Breast epithelium (tissue), 4 donors: ENCODE measurements at places on chromosomes 1 and 21. TPM values are rescaled to one million over a fixed set of nuclear protein-coding genes. Genes with fewer than 3 reads are reported as not detected.

DNA sequence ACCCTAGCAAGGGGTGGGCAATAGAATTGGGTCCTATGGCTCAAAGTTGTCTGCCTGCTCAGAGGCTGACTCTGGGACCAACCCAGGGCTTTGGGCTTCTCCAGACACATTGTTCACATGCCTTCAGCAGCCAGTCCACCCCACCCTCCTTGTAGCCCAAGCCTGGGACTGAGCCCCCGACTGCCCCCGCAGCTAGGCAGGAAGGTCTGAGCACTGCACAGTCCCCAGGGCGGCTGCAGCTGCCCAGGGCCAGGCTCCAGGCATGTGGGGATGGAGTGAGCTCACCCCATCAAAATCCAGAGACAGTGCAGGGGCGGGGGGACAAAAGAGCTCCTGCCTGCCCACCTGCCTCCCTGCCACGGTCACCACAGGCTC lies 35.6 kb downstream of the HSPG2 start:
- no peak for DNase-seq

The C1orf167 gene
- 1.3 TPM for total RNA-seq

The SLC25A44 gene
- total RNA-seq = 10.7 TPM

DNA sequence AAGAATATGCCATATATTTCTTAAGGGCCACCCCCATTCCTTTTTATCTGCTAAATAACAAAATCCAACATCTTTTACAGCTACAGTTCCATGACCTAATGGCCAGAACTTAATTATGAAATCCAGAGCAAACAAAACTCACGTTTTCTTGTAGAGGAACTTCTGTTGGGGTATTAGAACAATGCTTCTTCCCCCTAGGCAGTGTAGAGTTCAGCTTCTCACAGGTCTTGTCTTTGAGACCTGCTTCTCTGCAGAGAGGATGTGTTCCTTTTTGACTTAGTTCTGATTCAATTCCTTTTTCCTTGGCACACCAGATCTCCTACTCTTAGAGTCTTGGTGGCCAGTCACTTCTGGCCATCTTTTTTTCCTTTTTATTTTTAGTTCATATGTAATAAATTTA lies 22.2 kb downstream of the VAV3 start:
- no peak for DNase-seq

- no peak for DNase-seq
Measured at GRCh38 chr1:230861970-230862595, 6.2 kb downstream of the C1orf198 start.

The AIM2 gene
- 0.32 TPM for total RNA-seq

DNA sequence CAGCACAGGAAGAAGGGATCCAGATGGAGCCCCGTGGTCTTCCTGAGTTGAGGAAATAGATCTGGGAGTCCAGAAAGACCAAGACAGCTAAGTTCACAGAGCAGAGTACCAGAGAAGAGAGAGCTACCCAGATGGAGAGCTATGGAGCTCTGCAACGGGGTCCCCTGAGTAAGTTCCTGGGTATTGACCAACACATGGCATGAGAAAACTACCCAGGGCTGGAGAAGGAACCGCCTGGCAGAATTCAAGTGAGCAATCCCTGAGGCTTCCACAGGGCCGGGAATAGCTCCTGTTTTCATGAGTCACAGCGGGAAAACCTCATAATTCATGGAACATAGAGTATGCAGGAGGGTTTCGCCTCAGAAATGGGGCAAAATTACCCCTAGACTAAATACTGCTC lies 19.7 kb downstream of the STPG1 start:
- DNase-seq = no peak

DNA sequence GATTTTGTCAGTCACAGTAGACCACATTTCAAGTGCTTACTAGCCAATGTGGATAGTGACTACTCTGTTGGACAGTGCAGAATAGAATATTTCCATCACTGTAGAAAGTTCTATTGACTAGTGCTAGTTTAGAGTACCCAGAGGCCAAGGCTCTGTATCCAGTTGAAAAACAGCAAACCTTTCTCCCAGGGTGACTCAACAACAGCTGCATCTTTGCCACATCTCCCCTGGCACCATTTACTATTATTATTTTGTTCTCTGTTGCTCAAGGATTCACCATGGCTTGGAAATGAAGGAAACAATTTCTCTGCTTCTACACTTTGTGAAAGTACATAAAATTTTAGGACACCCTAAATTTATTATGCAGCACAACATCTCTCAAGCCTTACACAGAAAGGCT lies 85.3 kb upstream of the WDR26 start:
- DNase-seq = no peak

GRCh38 chr1:55358581-55358980 lies 143.4 kb upstream of the USP24 start:
- no peak for DNase-seq

DNA sequence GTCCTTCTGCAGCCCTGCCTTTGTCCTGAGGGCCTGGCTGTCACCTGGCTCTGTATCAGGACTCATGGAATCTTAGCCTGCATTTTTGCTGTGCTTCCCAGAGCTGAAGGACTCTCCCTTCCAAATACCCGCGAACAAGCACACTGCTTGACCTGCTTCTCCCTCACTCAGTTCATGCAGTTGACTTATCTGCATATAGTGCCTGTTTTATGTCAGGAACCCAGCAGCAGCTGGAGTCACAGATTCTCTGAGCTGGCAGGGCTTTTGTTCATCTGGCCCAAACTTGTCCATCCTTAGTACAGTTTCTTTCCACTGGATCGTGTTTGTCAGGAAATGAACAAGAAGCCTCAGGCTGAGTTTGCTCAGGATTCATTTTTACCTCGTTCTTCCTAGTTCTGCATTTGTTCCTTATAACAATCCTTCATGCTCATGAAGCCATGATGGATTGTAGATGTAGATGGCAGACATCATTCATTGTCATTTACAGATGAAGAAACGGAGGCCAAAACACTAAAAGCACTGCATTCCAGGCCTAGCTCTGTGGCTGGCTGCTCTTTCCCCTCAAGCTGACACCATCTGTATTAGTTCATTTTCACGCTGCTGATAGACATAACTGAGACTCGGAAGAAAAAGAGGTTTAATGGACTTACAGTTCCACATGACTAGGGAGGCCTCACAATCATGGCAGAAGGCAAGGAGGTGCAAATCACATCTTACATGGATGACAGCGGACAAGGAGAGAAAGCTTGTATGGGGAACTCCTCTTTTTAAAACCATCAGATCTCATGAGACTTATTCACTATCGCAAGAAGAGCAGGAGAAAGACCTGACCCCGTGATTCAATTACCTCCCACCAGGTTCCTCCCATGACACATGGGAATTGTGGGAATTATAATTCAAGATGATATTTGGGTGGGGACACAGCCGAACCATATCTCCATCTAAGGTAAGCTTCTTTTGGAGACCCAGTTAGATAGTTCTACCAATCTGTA lies 150.9 kb downstream of the HIVEP3 start:
- DNase-seq = peak; percentile 54

DNA sequence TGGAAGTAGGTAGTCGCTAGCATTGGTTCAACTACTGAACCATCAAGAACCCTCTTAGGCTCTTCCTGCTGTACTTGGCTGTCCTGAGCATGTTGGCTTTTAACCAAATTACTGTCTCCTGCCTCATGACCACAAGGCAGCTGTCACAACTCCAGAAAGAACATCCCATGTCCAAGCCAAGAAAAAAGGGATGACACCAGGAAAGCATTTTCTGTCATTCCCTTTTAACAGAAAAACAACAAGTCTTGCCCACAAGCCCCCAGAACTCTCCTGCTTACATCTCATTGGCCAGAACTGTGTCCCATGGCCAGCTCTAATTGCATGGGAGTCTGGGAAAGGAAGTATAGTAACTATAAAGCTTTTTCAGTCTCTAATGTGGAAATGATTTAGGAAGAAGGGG lies 2.4 kb upstream of the RNU5D-1 start:
- peak; percentile 45 for DNase-seq

- no peak for DNase-seq
Measured at GRCh38 chr21:14602382-14602958, 56.4 kb upstream of the SAMSN1 start.

DNA sequence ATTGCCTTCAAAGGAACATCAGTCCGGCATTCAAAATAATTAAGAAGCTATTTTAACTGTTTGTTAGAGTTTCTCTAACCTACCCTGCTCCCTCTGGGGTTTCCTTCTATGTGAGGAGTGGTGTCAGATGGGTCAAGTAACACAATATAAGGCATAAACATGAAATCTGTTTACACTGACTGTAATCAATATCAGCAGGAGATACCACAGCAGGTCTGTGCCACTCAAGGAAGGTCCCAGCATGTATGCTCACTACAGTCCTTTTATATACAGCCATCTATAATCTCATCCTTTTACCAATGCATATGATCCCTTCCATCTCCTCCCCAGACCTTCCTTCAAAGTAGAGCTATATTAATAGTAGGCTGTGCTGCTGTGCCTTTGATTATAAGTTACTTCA lies 25.4 kb downstream of the EEIG2 start:
- DNase-seq = no peak

DNA sequence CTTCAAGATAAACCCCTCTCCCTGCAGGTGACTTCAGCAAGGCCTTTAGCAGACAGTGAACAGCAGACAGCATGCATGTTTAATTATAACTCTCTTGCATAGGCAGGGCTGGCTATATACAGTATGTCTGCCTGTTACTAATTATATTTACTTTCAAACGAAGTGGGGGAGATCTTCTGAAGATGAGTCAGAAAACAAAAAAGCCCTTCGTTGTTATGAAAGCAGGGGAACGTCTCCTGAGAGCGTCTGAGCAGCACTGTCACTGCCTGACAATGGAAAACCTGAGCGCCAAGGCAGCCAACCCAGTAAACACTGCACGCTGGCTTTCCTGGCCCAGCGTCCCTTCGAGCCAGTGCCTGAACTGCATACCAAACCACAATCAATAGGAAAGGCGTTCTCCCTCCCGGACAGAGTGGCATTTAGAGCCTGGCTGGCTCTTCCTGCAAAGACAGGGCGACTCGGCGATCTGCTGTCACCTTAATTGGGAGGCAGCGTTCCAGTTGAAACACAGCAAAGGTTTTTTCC lies 54.1 kb downstream of the TOMM20 start:
- peak; percentile 86 for DNase-seq

The NBPF6 gene
- total RNA-seq = 0.59 TPM

DNA sequence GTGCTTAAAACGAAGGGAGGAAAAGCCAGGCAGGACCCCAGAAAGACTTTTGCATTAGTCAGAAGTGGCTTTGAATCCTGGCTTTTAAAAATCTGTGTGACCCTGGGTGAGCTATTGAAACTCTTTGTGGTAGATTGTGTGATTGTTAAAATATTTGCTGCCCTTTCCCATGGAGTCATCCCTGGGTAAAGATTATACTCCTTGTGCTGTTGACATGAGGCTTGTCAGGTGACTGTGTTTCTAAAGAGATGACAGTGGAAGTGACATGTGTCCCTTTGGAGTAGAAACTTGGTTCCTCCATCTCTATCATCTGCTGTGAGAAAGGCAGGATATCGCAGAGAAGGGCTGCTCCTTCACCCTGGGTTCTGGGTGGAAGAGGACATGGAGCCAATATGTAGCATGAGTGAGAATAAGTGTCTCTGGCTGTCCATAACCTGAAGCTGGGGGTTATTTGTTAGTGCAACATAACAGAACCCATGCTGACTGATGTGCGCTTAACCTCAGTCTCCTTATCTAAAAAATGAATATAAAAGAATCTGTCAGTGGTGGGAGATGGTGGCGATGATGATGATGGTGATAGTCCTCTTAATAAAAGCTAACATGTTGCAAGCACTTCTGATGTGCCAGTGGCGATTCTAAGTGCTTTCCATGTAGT lies 187.6 kb downstream of the RHOU start:
- DNase-seq = no peak

DNA sequence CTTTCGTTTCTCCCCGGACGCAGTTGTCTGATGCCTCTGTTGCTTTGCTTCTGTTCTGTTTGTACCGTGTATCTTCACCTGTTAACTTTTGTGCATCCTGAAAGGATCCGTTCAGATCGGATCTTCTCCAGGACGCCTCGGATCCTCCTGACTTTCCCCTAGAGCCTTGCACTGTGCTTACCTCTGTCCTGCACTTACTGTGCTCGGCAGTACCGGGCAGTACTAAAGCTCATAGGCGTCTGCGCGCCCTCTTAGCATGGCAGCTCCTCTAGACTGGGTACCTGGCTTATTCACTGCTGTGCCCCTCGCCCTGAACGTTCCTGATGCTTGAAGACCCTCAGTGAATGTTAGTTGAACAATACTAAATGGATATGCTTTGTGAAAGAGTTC lies 934 bp downstream of the SCP2 start:
- no peak for DNase-seq

GRCh38 chr1:219323426-219323825 lies 149.7 kb downstream of the LYPLAL1 start:
- DNase-seq = no peak

The KCNJ9 gene
- not detected for total RNA-seq

GRCh38 chr1:9242338-9242969 lies 7.9 kb downstream of the H6PD start:
- peak; percentile 56 for DNase-seq

GRCh38 chr1:225635649-225636048 lies 17.3 kb downstream of the ENAH start:
- no peak for DNase-seq

The RIPPLY3 gene
- 0.16 TPM for total RNA-seq

The PLEKHG5 gene
- 12.0 TPM for total RNA-seq

- DNase-seq = no peak
Measured at GRCh38 chr1:192158181-192158580, at the start of gene RGS18. Gene RGS18 (plus strand): TSS chr1:192158462. CDS start chr1:192158638, 176 bp downstream.

GRCh38 chr1:69504730-69505252 lies 62.9 kb upstream of the LRRC7 start:
- DNase-seq = no peak

- DNase-seq = no peak
Measured at GRCh38 chr1:40936931-40937339, 42.6 kb upstream of the CTPS1 start.

DNA sequence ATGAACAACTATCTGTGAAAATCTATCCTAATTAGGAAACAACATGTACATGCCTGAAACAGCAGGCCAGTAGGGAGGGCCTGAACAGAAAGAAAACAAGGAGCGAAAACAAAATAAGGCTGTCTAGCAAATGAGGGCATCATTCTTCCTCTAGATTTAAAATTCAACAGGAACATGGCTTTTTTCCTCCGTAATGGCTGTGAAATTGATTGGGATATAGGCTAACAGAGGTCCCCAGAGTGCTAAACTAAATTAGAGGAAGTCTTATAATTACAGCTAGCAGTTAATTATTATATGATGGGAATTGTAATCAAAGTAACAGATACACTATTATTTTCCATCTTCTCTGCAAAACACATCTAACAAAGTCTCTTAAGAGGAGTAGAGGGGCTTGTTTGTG lies 51.7 kb upstream of the TIAM1 start:
- DNase-seq = no peak

The DIO1 gene
- total RNA-seq = 0.59 TPM

The TATDN3 gene
- total RNA-seq = 28.6 TPM

GRCh38 chr1:9263984-9264872 lies 28.5 kb upstream of the SPSB1 start:
- no peak for DNase-seq

- no peak for DNase-seq
Measured at GRCh38 chr21:33152732-33153130, 77.0 kb upstream of the IFNAR2 start.

The SPRR2A gene
- not detected for total RNA-seq

The BMP8B gene
- 0.59 TPM for total RNA-seq

DNA sequence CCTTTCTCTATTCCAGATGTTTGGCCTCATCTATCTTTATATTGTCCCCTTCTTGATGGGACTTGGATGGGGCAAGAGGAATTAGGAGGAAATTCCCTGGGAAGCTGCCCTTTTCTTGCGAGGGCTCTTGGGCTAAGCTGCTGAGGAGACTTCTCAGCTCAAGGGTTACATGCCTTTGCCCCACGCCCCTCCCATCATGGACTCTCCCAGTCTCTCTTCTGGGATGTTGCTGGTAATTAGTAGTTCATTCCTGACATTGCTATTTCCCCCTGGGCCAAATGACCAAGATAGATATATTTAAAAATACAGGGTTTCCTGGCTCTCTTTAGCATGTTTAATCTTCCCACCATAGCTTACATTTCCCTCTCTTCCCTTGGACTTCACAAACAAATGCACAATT lies 90.6 kb upstream of the RALGPS2 start:
- no peak for DNase-seq

The GNG12 gene
- 82.1 TPM for total RNA-seq
